ENCODE measurements at places on chromosomes 2 and 18.

DNA sequence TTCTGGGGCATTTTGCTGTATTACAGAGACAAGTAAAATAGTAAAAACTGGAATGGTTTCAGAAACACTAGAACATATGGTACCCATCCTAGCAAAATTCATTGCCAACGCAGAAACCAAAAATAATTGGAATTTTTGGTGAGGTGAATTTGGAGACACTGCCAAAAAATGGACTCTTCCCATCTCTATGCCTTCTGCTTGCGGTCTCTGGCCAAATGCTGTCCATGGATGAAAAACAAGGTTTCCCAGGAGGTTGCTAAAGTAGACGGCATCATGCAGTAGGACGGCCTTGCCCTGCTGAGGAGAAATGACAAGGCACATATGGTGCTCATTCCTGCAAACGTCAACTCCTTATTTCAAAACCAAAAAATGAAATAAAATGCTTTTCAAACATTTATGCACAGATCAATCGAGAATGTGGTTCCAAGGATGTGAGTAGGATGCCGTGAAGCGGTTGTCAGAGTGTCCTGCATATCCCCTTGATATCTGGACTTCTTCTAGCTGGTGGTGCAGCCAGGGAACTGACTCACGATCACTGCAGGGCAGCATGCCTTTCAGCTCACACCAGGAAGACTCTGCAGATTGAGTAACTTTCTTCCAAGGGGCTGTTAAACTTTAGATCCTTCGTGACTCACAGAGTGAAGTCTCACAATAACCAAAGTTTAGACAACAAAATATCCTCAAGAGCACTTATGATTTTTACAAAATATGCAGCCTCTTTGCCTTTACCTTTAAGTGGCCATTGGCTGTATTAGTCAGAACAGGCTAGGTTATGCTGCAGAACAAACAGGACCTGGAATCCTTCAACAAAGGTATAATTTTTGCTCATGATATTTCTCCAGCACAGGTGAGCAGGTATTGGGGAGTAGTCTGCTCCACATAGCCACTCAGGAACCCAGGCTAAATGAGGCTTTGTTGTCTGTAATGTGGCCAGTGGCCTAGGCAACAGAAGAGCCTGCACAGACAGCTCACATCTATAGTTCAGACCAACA lies 149.4 kb upstream of the NDUFV2 start:
- DNase-seq, result no peak

DNA sequence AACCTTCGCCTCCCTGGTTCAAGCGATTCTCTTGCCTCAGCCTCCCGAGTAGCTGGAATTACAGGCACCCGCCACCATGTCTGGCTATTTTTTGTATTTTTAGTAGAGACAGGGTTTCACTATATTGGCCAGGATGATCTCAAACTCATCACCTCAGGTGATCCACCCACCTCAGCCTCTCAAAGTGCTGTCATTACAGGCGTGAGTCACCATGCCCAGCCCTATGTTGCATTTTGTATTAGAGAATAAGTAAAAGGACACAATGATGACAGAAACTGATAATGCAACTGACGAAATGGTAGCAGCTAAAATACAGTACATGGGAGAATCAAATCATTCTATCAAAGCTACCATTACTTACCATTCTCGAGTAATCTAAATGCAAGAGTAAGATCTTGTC lies 276.7 kb downstream of the DSEL start:
- DNase-seq, result peak; percentile 20

- DNase-seq, result no peak
Observed at GRCh38 chr2:102606353-102606752, 13.0 kb upstream of the SLC9A2 start.

DNA sequence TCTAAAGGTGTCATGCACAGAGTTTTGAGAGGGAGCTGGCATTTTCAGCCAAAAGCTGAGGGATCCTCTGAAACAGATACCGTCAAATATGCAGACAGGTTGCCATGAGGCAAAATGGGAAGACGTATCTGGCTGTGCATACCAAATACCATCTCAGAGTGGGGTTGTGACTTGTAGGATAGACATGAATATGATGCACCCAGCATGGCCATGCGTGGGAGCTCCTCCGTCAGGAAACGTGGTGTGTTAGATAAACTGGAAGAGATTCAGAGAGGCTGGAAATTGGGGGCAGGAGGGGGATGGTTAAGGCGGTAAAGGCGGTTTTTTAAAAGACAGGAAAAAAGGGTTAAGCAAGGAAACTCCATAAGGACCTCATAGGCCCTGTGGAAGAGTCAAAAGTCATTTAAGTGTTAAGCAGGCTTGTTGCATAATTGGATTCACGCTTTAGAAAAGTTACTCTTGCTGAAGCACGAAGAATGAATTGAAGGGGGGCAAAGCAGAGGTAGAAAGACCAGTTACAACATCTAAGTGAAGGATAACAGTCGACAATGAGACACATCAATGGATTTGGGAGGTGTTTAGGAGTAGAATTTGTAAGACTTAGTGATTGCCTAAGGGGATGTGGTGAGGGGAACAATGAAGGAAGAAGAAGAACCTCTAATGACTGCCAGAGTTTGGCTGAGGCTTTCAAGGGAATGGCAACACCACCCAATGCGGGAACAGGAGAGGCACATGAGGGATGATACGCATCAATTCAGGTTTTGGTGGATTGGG lies 139.6 kb upstream of the CTAGE1 start:
- no peak for DNase-seq

DNA sequence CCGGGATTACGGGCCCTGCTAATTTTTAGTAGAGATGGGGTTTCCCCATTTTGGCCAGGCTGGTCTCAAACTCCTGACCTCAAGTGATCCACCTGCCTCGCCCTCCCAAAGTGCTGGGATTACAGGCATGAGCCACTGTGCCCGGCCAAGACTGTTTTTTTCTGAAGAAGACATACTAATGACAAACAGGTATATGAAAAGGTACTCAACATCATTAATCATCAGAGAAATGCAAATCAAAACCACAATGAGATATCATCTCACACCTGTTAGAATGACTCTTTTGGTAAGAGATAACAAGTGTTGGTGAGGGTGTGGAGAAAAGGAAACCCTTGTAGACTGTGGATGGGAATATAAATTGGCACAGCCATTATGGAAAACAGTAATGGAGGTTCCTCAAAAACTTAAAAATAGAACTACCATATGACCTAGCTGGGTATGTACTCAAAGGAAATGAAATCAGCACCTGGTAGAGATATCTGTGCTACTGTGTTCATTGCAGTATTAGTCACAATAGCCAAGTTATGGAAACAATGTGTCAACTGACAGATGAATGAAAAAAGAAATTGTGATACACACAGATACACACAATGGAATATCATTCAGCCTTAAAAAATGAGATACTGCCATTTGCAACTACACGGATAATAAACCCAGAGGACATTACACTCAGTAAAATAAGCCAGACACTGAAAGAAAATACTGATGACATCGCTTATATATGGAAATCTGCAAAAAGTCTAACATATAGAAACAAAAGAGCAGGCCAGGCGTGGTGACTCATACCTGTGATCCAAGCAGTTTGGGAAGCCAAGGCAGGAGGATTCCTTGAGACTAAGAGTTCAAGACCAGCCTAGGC lies 20.8 kb downstream of the SOS1 start:
- DNase-seq, result peak; percentile 32

DNA sequence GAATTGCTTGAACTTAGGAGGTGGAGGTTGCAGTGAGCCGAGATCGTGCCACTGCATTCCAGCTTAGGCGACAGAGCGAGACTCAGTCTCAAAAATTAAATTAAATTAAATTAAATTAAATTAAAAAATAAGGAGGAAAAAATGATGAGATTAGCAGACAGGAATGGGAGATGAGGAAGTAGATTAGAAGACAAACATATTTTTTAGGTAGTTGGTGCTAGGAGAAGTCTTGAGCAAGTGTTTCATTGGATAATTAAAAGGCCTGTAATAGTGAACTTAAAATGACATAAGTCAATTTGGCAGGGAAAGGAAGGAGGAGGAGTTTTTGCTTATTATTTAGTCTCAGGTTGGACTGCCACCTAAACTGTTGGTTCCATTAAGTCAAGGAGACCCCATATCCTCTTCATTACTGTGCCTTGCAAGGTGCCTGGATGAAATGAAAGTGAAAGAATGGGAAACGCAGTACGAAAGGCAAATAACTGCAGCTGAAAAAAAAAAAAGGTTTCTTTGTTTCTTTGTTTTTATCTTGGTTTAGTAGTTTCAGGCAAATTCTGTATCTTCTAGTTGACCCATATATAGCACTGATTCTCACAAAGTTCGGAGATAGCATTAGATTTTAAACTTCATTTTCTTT lies 162.0 kb downstream of the SLC8A1 start:
- DNase-seq, result no peak

DNA sequence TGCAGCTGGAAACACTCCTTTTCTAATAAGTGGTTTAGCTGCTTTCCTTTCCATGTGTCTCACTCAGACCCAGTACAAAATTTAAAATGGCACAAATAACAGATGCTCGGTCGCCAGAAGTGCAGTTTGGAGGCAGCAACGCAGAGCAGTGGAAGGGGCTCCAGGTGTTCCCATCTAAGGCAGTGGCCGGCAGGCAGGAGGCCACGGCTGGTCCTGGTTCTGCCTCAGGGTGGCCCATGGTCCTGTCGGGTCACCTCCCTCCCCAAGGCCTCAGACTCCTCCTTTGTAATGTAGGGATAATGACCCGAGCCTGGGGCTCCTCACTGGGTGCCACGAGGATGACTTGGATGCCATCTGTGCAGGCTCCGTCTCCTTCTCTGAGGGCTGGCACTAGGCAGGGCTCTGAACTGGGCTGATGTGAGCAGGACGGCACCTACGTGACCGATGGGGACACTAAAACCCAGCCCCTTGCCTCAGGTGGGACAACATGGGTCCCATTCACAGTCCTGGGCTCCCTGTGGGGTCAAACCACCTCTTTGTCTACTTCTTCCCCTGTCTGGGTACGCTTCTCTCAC lies 80.9 kb upstream of the SLC66A3 start:
- no peak for DNase-seq

DNA sequence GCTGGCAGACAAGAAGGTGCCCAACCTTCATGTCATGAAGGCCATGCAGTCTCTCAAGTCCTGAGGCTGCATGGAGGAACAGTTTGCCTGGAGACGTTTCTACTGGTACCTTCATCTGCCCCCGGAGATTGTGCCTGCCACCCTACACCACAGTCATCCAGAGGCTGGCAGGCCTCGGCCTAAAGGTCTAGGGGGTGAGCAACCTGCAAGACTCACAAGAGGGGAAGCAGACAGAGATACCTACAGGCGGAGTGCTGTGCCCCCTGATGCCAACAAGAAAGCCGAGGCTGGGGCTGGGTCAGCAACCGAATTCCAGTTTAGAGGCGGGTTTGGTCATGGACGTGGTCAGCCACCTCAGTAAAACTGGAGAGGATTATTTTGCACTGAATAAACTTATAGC lies 12.0 kb upstream of the SERTAD2 start:
- DNase-seq, result no peak

DNA sequence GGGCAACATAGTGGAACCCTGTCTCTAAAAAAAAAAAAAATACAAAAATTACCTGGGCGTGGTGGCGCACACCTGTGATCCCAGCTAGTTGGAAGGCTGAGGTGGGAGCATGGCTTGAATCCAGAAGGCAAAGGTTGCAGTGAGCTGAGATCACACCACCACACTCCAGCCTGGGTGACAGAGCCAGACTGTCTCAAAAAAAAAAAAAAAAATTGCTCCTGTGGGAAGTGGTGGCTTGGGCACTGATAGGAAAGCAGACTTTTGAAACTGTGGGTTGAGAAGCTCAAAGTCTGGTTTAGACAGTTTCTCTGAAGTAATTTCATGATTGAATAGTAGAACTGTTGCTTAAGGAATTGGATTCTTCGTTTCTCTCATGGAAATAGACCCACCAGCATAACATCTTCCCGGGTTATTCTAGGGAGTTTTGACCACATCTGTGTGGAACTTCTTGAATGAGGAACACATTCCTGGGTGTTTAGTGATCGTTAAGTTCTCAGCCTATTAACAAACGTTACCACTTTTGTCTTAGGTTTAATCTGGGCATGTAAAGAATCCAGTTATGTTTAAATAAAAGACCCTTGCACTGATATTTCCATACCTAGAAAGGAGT lies 33.5 kb downstream of the GRHL1 start:
- no peak for DNase-seq
